ENCODE measurements at places on chromosomes 3 and 15.

DNA sequence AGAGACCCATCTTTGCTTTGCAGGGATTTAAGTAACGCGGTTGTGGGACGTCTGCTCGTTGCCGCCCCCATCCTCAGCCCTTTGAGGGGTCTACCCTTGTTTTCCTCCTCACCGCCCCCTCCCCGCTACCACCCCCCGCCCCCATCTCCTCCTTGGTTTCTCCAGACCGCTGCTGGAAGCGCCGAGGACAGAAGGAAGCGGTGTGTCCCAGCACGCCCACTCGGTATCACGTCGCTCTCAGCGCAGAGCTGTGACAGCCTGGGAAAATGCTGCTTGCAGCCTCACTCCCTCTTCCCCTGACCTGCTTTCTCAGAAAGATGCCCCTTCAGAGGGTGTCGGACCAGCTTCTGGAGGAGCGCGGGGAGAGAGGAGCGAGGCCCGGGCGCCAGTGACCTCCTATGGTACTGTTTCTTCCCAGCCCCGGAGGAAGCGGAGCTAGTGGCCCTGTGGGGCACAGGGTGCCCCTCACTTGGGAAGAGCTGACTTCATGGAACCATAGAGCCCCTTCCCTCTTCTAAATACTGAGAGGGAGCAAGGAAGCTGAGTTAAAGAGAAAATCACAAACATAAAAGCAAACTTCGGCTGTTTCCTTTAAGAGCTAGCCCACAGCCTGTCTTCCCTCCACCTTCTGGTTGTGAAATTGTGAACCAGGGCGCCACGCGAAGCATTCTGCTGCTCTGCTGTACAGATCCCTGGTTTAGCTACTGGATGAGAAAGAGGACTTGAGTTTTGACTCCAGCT lies 698 bp downstream of the IL1RAP start:
- no peak for DNase-seq

GRCh38 chr15:90037961-90038631 lies 37.0 kb downstream of the ZNF710 start:
- peak; percentile 79 for DNase-seq

DNA sequence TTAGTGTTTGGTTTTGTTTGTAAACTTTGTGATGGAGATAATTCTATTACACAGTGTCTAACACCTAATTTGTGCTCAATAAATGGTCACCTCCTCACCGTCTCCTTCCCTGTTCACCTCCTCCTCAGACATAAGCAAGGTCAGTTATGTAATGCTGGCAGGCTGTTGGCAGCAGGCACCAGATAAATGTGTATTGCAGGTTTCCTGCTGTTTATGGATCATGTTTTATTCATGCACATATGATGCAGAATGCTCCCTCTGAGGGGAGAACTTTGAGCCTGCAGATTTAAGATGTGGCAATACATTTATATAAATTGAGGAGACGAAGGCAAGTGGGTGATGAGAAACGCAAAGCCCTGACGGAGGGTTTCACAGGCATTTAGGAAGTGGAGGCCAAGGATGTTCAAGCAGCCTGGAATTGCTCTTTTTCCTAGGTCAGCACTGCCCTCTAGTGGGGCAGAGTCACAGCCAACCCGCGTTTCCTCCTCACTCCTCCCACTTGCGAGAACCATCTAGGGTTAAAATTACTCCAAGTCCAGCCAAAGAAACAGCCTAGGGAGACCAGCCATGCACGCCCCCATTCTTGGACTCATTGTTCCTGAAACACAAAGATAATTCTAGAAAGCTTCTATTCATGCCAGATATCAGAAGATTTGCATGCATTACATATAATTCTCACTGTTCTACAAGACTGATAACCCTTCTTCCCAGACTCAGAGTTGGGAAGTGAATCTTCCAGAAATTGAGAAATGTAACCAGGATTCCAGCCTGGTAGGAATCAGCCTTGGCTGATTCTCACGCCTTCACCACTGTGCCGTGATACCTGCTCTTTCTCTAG lies 228.7 kb downstream of the SLCO3A1 start:
- DNase-seq = no peak

DNA sequence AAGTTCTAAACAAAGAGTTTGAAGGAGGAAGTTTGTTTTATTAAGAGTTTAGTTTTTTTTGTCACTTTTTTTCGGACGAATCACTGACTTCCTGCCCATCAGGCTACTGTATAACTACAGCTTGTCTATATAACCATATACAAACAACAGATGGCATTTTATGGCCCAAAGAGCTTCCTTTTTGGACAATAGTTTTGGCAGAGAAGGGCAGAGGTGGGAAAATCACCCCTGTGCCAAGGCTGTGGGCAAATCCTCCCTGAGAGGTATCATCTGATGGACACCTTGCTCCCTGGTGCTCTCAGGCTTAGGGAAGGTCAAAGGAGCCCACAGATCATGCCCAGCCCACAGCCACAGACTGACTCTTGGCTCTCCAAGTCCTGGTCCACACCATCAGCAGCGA lies 113.4 kb downstream of the OXNAD1 start:
- no peak for DNase-seq

DNA sequence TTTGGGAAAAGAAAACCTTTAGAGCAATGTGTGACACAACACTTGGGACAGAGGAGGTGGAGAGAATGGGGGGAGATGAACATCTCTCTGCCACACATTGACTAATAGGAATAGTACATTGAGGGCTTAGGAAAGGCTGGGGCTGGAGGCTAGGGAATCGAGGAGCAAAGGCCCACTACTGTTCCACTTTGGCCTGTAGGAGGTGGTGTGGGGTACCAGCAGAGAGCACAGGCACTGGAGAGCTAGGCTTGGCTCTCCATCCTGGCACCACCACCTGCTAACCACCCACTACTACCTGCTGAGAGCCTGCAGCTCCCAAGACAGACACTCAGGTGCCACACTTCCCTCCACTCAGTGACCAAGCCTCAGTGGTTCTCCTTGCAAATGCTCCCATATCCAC lies 19.4 kb downstream of the CCDC32 start:
- no peak for DNase-seq

DNA sequence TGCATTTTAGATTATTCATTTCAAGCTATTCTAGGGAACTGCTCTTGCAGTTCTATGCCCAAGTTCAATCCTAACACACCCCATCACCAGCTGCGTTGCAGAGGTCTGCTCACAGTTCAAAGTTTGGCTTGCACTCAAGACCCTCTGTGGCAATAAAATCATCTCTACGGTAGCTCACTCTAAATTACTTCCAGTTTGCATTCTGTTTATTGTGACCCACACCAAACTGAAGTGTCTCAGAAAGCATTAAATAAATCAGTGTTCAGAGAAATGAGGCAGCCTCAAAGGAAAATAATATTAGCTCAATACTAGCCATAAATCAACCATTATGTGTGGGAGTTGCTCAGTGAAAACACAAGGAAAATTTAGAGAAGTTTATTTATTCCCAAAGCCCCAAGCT lies 250.3 kb downstream of the MAGI1 start:
- DNase-seq = no peak

DNA sequence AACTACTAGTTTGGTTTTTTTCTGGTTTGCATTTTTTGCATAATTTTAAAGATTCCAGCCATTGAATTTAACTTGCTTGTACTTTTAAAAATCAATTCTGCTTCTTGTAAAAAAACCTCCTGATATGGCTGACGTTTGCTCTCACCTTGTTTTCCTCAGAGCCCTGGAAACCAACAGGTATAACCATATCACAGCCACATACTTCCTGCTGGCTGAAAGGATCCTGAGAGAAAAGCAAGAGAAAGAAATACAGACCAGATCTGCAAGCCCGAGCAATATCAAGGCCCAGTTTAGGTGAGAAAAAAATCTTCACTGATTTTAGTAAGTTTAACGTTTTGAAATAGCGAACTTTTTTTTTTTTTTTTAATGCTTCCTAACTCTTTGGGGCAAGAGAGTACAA lies 56.8 kb downstream of the SNRK start:
- DNase-seq = no peak

GRCh38 chr3:126961191-126961790 lies 21.6 kb upstream of the PLXNA1 start:
- no peak for DNase-seq

DNA sequence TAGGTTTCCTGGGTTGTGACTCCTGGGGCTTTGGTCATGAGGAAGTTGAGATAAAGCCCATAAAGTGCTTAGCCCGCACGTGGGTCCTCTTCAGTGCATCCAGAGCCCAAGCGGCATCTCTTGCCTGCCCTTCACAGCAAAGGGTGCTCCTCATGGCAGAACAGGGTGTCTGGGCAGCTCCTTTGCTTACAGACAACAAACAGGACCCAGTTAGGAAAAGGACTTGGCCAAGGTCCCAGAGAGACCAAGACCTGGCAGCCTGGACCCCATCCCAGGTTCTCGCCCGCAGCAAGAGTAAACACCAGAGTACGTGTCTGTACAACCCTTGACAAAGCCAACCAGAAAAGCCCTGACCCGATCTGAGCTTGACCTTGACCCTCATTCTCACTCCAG lies 27.0 kb downstream of the ALS2CL start:
- no peak for DNase-seq

DNA sequence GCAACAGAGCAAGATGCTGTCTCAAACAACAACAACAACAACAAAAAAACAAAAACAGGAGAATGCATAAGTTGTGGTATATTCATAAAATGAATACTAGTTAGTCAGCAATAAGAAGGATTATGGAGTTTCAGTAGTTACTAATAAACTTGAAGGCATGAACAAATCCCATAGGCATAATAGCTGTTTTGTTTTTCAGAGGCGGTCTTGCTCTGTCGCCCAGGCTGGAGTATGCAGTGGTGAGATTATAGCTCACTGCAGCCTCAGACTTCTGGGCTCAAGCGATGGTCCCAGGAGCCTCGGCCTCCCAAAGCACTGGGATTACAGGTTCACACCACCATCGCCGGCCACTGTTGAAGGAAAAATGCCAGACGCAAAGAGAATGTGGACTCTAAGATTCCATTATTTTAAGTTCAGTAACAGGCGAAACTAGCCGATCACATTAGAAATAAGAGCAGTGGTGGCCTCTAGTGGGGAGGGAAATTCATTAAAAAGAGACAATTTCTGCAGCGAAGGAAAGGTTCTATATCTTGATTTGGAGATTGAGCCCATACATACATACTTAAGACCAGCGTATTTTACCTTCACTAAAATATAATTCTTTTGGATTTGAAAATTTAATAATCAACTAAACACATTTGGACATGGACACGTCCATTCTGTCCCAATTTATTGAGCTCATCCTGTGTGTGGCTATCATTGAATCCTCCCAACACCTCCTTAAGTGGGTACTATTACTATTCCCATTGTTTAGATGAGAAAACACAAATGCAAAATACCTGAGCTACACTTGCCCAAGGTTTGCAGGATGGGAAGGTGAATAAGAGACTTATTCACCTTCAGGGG lies 27.4 kb upstream of the HDAC11 start:
- DNase-seq = no peak

- DNase-seq = no peak
Observed at GRCh38 chr15:88125576-88125975, 131.0 kb downstream of the NTRK3 start.

GRCh38 chr3:133644768-133645167 lies 17.0 kb downstream of the TOPBP1 start:
- no peak for DNase-seq

GRCh38 chr3:119331661-119332060 lies 37.5 kb downstream of the ARHGAP31 start:
- no peak for DNase-seq

GRCh38 chr3:137330246-137330645 lies 372.5 kb downstream of the IL20RB start:
- DNase-seq = no peak

DNA sequence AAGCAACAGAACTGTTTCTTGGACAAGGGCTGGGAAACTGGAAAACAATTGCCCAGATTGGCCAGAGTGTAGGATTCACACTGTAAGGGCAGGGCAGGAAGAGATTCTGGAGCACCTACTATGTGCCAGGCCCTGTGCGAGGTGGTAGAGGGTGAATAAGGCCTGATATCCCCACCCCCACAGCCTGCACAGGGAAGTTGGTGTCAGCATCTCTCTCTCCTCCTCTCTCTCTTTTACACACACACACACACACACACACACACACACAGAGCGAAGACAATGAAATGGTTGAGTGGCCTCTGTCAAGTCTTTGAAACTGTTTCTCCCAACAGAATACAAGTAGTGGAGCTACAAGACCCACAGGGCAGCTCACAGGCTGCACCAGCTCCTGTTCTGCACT lies 47.1 kb upstream of the SLCO2A1 start:
- DNase-seq = no peak

GRCh38 chr3:151327571-151328198 lies 1.7 kb downstream of the P2RY13 start:
- DNase-seq = no peak

All from GM12864 (cell line).